ENCODE measurements at places on chromosomes 1 and 21.

- DNase-seq = peak; percentile 91
Measured at GRCh38 chr1:205812878-205813754, at the start of gene SLC41A1. Gene SLC41A1 (minus strand): TSS chr1:205813198. CDS start chr1:205810441, 2,757 bp downstream.

- no peak for DNase-seq
Measured at GRCh38 chr1:215833941-215834729, 267.0 kb downstream of the KCTD3 start.

- no peak for DNase-seq
Measured at GRCh38 chr1:240956020-240956419, 344.1 kb upstream of the GREM2 start.

DNA sequence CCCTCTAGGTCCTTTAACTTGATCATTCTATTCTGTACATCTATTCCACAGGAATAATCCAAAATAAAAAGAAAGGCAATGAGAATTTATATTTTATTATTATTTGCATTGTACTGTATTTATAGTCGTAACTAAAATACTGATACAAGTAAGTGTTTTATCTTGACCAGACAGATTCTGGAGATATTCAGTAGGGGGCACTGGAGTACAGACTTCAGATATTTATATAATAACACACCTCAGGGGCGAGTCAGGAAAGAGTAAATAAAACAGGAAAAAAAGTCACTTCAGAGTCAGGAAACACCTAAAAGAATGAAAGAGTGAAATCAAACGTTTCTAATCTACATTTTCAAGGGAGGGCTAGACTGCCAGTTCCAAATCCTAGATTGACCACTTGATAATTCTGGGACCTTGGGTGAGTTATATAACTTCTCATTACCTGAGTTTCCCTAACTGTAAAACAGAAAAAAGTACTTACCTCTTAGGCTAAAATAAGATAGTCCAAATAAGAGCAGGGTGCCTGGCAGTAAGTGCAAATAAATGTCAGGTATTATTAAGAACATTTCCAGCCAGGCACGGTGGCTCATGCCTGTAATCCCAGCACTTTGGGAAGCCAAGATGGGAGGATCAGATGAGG, 31.1 kb upstream of the MTF1 start:
- peak; percentile 75 for DNase-seq

DNA sequence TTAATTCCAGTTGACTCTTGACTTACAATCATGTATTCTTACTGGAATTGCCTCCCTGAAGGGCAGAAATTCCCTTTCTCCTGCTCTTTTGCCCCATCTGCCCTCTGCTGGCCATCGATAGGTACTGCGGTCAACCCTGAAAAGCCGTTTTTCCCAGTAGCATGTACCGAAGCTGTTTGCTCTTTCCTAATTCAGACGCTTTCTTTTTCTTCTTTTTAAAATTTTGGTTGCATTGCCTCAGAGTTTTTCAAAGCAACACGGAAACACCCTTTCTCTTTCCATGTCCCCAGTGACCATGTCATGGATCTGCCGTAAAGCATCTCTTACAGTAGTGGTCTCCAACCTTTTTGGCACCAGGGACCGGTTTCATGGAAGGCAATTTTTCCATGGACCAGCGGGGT, 164.2 kb upstream of the C1orf21 start:
- DNase-seq = peak; percentile 43

- DNase-seq = peak; percentile 35
Measured at GRCh38 chr21:43805275-43805800, 16.0 kb downstream of the RRP1 start.

DNA sequence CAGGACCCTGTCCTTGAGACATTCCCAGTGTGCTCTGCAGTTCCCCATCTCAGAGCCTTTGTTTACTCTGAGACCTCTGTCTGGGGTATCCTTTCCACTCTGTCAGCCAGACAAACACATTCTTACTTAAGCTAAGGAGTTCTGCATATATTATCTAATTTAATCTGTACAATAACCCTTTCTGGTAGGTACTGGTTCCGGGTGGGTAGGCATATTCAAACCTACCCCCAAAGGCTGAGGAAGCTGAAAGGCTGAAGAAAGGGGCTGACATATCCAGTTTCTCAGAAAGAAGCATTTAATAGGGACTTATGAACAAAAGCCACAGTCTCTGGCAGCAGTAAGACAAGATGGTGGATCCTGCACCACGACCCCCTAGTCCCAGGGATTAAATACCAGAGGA, 53.1 kb downstream of the KCNN3 start:
- no peak for DNase-seq
